ENCODE measurements at places on chromosomes 13 and 19. TPM values are rescaled to one million over a fixed set of nuclear protein-coding genes. Genes with fewer than 3 reads are reported as not detected.

ZNF844 gene
- 8.7 TPM for total RNA-seq

PLIN3 gene
- total RNA-seq = 61.8 TPM

NLRP9 gene
- total RNA-seq = not detected

PABPC3 gene
- 0.26 TPM for total RNA-seq

- H3K4me3 ChIP-seq = no peak overlapping the region
- peaks cover 21% of the 10 kb centered on the region for H3K36me3 ChIP-seq
- no peaks in the 10 kb centered on the region for H3K4me1 ChIP-seq
- no peak overlapping the region for H3K27ac ChIP-seq
- H3K27me3 ChIP-seq = no peaks in the 10 kb centered on the region
Measured at GRCh38 chr13:48050550-48050949, 13.0 kb downstream of the NUDT15 start.

- no peaks in the 10 kb centered on the region for H3K27me3 ChIP-seq
- H3K4me3 ChIP-seq = no peak overlapping the region
- no peaks in the 10 kb centered on the region for H3K36me3 ChIP-seq
- H3K4me1 ChIP-seq = no peaks in the 10 kb centered on the region
Measured at GRCh38 chr13:31049833-31050232, 111.9 kb downstream of the HSPH1 start.
